Epithelial cell of proximal tubule (primary cell): ENCODE measurements at places on chromosomes 13 and 19. TPM values are rescaled to one million over a fixed set of nuclear protein-coding genes. Genes with fewer than 3 reads are reported as not detected.

Gene NPAS1
- total RNA-seq = 0.63 and 1.1 TPM in 2 replicates

Gene KRTDAP
- not detected in 2 replicates for total RNA-seq

Gene GARIN5A
- 0.69 and 2.2 TPM in 2 replicates for total RNA-seq

Gene ZNF577
- 2.2 TPM in 2 replicates for total RNA-seq

Gene NCR1
- not detected in 2 replicates for total RNA-seq

Gene LHB
- total RNA-seq = 3.6 TPM in 1 of 2 replicates, not detected in the other

Gene PEAK3
- total RNA-seq = not detected in 2 replicates

Gene BEST2
- total RNA-seq = not detected in 2 replicates

Gene PSG7
- not detected in 2 replicates for total RNA-seq

Gene TLE6
- 0.58 and 1.0 TPM in 2 replicates for total RNA-seq

Gene ZNF442
- total RNA-seq = 0.17 and 0.36 TPM in 2 replicates
